ENCODE measurements at places on chromosomes 11 and 22.

GRCh38 chr11:17721242-17721999 is 2.0 kb downstream of the MYOD1 start:
- no peak for DNase-seq

DNA sequence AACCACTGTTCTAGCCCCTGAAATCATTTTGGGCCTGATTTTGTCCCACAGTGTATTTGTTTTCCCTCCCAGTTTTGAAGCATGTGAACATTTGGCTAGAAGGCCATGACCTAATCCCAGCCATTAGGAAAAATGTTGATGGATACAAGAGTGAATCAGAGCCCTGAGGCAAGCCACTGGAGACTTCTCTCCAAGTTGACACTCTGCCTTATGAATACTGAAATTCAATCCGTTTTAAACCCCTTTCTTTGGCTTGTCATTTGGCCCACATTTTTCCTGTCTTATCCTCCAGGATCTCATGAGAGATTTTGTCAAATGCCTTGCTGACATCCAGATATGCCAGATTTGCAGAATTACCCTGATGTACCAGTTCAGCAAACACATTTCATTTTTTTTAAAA is 158.8 kb downstream of the FAT3 start:
- no peak for DNase-seq

- no peak for DNase-seq
These were observed 13.4 kb upstream of the ST14 start for GRCh38 chr11:130145975-130146776.

GRCh38 chr11:35893796-35894475 is 49.9 kb upstream of the LDLRAD3 start:
- no peak for DNase-seq

DNA sequence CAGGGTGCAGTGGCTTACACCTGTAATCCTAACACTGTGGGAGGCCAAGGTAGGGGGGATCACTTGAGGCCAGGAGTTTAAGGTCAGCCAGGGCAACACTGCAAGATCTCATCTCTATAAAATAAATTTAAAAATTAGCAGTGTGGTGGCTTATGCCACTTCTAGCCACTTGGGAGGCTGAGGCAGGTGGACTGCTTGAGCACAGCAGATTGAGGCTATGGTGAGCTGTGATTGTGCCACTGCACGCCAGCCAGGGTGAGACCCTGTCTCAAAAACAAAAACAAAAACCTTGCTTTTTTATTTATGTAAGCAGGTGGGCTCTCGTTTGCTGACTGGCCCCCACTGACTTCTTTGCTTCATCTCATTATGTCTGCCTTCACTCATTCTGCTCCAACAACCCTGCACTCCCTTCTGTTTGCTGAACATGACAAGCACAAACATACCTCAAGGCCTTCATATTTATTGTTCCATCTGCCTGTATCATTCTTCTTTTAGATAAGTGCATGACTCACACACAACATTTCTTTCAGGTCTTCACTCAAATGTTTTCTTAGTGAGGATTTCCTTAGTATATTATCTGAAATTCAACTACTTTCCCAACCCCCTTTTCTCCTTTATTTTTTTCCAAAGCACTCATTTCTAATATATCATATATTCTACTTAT is 32.4 kb upstream of the CLNS1A start:
- no peak for DNase-seq

DNA sequence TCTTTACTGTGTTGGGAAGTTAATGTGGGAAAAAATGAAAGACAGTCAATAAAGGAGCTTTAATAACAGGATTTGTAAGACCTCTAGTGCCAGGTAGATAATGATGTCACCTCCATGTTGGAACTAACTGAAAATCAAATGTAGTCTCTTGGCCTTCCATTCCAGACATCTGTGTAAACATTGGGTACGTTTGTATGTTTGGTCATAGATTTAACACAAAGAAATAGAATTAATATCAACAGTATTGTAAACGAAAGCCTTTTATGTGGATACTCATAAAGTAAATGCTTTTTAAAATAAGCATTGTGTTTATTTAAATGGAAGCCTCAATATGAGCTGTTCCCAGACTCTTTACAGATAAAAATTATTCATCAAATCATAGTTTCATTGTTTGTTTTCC is 605.7 kb downstream of the METTL15 start:
- DNase-seq: no peak

- no peak for DNase-seq
These were observed 2.7 kb downstream of the LRRC32 start for GRCh38 chr11:76667856-76668255.

GRCh38 chr22:29581799-29582198 is 886 bp upstream of the NIPSNAP1 start:
- DNase-seq: no peak

GRCh38 chr11:63343130-63343529 is 26.5 kb upstream of the SLC22A9 start:
- no peak for DNase-seq

- no peak for DNase-seq
These were observed 30.1 kb upstream of the CARS1 start for GRCh38 chr11:3087373-3087772.

DNA sequence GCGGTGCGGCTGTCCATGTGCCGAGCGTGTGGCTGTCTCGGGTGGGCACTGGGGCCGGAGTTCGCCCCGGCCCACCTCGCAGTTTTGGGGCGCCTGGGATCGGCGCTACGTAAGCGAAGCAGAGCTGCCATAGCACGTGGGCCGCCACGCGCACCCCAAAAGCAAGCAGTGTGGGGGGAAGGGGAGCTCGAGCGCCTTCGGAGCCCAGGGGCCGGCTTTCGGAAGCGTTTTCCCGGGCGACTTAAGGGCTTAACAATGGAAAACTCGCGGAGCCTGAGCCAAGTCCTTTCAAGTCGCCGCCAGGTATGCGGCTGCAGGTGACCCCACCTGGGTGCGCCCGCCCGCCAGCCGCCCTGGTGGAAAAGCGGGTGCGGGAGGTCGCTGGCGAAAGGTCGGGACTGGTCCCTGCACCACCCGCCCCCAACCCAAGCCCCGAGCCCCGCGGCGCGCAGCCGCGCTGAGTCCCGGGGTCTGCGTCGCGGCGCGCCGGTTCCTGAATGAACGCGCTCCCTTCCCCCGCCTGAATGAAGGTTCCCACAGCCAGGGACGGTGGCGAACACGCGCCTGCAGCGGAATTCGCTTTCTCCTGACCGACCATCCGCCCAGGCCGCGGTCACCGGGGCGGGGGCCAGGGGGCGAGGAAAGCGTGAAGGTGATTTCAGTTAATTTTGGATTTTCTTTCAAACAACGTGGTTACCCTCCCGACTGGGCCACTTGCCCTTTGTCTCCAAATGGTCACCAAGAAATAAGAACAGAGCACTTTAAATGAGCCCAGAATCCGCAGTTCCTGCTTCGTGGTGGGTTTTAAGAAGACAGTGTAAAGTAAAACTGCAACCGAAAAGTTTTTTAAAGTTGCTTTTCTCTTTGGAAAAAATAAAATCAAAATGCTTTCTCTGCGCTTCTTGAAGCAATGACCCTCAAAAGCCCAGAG is 2.8 kb upstream of the CCND1 start:
- no peak for DNase-seq

DNA sequence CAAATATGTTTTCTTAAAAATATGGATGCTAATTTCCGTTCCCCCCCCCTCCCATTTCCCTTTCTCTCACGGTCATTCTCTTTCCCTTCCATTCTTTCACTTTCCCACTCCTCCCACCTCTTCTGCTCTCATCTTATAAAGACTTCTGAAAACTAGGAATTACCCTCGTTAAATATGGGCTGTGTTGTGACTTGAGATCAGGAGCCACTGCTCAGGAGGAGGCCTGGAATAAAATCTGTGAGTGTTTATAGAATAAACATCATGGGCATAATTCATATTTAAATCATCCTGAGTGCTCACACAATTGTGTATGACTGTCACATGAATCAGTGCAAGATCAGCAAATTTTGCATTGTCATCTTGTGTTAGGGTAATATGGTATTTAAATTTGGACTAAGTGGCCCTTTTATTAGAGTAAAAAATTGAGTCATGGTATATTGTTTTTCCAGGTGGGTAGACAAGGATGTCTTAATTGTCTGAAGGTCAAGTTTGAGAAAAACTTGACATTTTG is 208.0 kb downstream of the DDX10 start:
- no peak for DNase-seq

DNA sequence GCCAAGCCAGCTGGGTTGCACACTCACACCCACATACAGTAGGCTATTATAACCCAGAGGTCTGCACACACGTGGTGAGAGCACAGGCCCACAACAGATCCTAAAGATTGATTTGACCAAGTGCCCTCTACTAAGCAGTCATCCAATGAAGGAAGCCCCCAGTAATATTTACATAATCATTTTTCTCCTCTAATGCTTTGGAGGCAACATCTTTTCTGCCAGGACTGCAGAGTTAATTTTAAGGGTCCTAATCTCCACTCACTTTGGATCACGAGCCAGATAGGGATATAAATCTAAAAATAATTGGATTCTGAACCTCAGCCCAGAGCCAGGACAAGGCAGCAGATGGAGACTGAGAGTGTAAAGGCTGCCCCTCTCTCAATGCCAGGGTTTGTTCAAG is 49.1 kb upstream of the MTNR1B start:
- DNase-seq: no peak

GRCh38 chr22:24463071-24463760 is 31.9 kb upstream of the UPB1 start:
- DNase-seq: no peak

GRCh38 chr11:64360448-64360921 is 1.5 kb downstream of the RPS6KA4 start:
- DNase-seq: no peak

GRCh38 chr22:33186816-33187215 is 128.6 kb upstream of the SYN3 start:
- no peak for DNase-seq

- no peak for DNase-seq
These were observed 33.7 kb downstream of the PISD start for GRCh38 chr22:31628362-31628761.

GRCh38 chr11:11937957-11938356 is 70.5 kb downstream of the DKK3 start:
- DNase-seq: no peak

- no peak for DNase-seq
These were observed 470.6 kb downstream of the NTM start for GRCh38 chr11:131841028-131841427.

DNA sequence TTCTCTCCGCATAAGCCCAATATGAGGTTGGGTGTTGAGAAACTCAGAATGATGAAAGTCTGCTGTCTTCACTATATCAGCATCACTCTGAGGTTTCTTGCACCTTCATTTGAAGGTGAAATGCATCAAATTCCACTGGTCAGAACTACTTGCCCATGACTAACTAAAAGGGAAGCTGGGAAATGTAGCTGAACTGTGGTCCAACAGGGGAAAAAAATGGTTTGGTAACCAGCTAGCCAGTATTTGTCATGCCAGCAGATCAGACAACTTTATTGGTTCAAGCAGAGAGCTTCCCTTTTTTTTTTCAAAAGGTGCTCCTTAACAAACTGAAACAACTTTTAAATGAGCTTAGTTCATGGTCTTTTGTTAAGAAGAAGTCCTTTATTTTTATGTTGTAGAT is 14.2 kb upstream of the PIK3C2A start:
- DNase-seq: no peak

DNA sequence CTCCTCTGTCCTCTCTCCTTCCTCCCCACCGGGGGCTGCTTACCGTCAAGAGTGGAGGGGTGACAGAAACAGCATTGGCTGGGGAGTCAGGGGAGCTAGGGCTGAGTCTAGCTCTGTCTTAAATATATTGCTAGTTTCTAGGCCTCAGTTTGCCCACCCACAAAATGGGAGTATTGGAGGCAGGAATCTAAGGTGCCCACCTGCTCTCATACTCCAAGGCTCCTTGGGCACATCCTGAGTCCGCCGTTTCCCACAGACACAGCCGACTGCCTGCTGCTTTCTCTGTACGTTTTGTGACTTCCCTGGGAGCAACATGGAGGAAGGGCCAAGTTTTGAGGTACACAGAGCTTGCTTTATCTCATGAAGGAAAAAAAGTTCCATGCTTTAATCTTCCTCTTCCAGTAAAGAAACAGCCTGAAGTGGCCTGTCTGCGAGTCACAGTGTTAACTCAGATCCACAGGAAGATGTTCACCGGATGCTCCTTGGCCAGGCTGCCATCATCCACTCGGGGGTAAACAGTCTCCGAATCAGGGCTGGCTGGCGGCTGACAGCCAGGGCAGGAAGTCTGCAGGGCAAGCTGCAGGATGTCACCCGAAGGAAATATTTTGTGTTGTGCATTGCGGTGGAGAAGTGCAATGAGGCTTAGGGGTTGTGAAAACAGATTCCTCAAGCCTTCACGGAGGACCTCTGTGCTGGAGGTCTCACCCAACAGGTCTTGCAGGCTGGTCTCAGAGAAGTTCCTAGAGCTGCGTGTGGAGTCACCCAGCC is 11.0 kb upstream of the CERK start:
- DNase-seq: peak; percentile 55

- no peak for DNase-seq
These were observed 2.8 kb upstream of the GRAMD4 start for GRCh38 chr22:46617207-46617985.

DNA sequence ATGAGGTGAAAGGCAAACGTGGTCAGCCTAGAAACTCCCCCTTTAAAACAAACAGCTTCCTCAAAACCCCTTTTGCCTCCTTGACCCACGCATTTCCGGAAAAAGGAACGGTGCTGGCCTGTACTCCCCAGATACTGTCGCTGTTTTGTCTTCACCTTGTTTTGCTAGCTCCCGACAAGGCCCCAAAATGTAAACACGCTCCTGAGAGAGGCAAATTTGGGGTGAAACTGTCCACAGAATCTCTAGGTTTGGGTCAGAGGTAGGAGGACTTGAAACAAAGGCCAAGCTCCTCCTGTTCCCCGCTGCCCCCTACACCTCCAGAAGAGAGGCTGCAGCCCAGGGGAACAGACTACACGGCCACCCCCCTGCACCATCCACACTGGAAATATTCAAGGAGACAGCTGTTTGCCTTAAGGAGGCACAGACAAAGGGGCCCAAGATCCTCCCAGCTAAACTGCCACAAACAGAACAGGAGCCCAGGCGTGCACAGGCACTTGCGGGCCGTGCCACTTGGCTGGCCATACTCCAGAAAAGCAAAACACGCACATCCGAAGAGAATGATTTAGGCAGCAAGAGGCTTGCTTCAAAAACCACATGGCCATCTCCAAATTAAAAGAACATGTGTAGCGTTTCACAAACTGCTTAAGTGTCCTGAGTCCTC is 160.5 kb upstream of the GRK3 start:
- no peak for DNase-seq

DNA sequence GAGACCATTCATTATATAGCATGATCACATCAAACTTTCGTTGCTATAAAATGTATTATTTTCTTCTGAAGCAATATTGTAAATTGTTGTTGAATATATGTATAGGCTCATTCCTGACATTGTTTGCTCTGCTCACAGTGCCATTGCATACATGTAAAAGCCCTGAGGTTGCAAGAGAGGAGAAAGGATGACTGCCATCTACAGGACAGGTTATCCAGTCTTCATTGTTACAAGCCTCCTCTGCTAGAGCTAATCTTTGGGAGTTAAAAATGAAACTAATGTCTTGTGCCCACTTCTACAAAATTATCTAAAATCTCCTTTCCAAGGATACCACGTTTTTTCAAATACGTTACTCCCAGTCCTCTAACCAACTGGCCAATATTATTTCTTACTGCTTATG is 16.4 kb upstream of the OR5AL1 start:
- DNase-seq: no peak

GRCh38 chr11:3626250-3626960 is 15.4 kb downstream of the ART5 start:
- no peak for DNase-seq

- DNase-seq: no peak
These were observed 13.2 kb downstream of the SLC25A18 start for GRCh38 chr22:17576470-17576869.
